ENCODE measurements at places on chromosomes 3 and 15.

- H3K4me1 ChIP-seq: no peaks in the 10 kb centered on the region
- no peaks in the 10 kb centered on the region for H3K36me3 ChIP-seq
- no peak overlapping the region for H3K4me3 ChIP-seq
- DNase-seq: no peak
These were observed 141.5 kb downstream of the GADL1 start for GRCh38 chr3:30752970-30753369.

GRCh38 chr3:184339001-184339400 is 1.6 kb downstream of the FAM131A start:
- no peak for DNase-seq
- H3K27ac ChIP-seq: peak overlapping the region; percentile 95
- H3K27me3 ChIP-seq: no peaks in the 10 kb centered on the region
- H3K4me1 ChIP-seq: peaks cover 20% of the 10 kb centered on the region
- H3K4me3 ChIP-seq: peak overlapping the region; percentile 12

DNA sequence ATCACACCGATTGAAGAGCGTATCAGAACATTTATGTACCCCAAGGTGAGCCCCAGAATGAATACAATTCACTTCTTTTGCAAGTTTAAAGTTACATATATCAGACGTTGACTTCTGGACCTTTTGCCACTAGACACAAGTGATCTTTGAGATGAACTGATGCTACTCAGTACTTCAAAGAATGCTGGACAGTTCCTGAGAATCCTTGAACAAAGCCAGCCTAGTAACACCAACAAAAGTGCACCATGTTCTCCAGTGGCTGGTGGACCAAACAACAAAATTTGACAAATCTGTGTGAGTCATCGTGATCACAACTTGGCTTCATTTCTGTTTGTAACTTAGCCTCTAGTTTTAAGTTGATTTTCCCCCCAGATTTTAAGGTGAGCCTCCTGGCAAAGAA is 355.7 kb downstream of the SOX2 start:
- no peak overlapping the region for H3K4me3 ChIP-seq
- no peaks in the 10 kb centered on the region for H3K4me1 ChIP-seq
- H3K27me3 ChIP-seq: no peaks in the 10 kb centered on the region
- H3K36me3 ChIP-seq: no peaks in the 10 kb centered on the region
- DNase-seq: no peak

- no peaks in the 10 kb centered on the region for H3K36me3 ChIP-seq
- H3K27me3 ChIP-seq: no peaks in the 10 kb centered on the region
- no peak for DNase-seq
- peaks cover 1% of the 10 kb centered on the region for H3K4me1 ChIP-seq
These were observed 3.7 kb upstream of the ZNF609 start for GRCh38 chr15:64456634-64457108.

DNA sequence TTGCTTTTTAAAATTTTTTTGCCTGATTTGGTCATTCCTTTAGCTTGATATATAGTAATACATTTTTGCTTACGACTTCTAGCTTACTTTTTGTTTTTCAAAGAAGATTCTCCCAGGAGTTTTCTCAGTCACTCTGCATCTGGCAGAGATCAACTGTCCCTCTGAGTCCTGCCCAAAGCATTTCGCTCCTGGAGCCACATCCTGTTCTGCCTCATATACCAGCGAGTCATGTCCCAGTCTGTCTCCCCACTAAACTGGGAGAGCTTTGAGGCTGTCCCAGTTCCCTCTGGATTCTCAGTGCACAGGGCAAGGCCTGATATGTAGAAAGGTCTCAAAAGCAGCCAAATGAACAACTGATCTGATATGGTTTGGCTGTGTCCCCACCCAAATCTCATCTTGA is 326.3 kb downstream of the ARRDC4 start:
- H3K4me1 ChIP-seq: no peaks in the 10 kb centered on the region
- no peaks in the 10 kb centered on the region for H3K27me3 ChIP-seq
- no peaks in the 10 kb centered on the region for H3K36me3 ChIP-seq
- H3K27ac ChIP-seq: no peak overlapping the region
- H3K4me3 ChIP-seq: no peak overlapping the region

DNA sequence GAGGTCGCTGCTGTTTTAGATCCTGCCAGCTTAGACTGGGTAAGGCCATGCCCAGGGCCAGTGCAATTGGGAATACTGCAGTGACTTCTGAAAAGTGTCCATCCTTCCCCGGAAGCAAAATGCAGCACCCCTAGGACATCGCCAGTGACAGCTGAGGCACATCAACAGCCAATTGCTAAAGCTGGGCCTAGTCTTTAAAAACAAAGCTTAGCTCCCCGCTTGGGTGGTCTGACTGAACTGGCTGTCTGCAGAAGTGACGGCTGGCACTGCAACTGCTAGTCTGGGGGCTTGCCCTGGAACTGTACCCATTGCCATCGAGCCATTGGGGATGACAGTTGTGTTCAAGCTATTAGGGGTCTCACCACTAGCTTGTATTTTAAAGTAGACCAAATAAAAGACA is 4.3 kb downstream of the LYSMD4 start:
- no peaks in the 10 kb centered on the region for H3K36me3 ChIP-seq
- H3K27ac ChIP-seq: no peak overlapping the region
- peaks cover 4% of the 10 kb centered on the region for H3K4me1 ChIP-seq
- no peak for DNase-seq

DNA sequence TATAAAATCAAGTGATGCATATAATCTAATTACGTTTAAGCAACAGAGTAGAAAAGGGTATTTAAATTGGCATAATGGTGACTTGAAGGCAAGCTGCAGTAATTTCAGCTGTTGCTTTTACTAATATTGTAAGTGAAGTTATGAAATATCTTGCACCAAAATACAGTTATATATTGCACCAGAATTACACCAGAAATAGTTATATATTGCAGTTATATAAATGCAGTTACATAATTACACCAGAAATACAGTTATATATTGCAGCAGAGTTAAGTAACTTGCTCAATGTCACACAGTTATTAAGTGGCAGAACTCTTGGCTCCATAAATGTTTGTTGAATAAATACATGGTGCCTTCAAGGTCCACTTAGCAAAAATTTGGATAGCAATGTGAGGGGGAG is 51.4 kb downstream of the PCOLCE2 start:
- no peak overlapping the region for H3K4me3 ChIP-seq
- H3K27me3 ChIP-seq: no peaks in the 10 kb centered on the region
- H3K27ac ChIP-seq: no peak overlapping the region
- H3K36me3 ChIP-seq: no peaks in the 10 kb centered on the region
- no peaks in the 10 kb centered on the region for H3K4me1 ChIP-seq

- no peak overlapping the region for H3K27ac ChIP-seq
- no peak for DNase-seq
- H3K36me3 ChIP-seq: no peaks in the 10 kb centered on the region
- H3K4me1 ChIP-seq: peaks cover 9% of the 10 kb centered on the region
- no peak overlapping the region for H3K4me3 ChIP-seq
These were observed 22.3 kb downstream of the OSBPL10 start for GRCh38 chr3:31958701-31959152.

GRCh38 chr15:80186597-80186996 is 33.8 kb downstream of the FAH start:
- no peak overlapping the region for H3K4me3 ChIP-seq
- H3K27me3 ChIP-seq: no peaks in the 10 kb centered on the region
- no peaks in the 10 kb centered on the region for H3K36me3 ChIP-seq
- no peak for DNase-seq
- H3K27ac ChIP-seq: no peak overlapping the region
- peaks cover 5% of the 10 kb centered on the region for H3K4me1 ChIP-seq

DNA sequence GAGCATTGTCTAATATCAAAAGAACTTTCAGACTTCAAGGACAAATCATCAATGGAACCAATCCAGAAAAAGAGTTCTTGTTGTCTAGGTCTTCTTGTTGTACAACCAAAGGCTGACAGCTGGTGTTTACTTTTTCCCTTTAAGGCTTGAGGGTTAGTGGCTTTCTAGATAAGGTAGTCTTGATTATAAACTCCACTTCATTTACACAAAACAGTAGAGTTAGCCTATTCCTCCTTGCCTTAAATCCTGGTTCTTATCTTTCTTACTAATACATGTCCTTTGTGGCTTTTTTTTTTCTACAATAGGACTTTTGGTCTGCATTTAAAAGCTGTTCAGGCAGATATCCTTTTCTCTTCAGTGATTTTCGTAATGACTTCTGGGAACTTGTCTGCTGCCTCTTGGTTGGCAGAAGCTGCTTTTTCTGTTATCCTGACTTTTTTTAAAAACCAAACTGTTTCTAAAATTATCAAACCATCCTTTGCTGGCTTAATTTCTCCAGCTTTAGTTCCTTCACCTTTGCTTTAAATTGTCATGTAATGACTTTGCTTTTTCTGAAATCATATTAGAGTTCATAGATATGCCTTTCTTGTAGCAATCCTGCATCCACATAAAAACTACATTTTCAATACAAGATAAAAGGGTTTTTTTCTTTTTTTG is 44.8 kb downstream of the STRIT1 start:
- no peak overlapping the region for H3K27ac ChIP-seq
- H3K27me3 ChIP-seq: no peaks in the 10 kb centered on the region
- no peak for DNase-seq
- no peak overlapping the region for H3K4me3 ChIP-seq
- no peaks in the 10 kb centered on the region for H3K4me1 ChIP-seq
- H3K36me3 ChIP-seq: no peaks in the 10 kb centered on the region

GRCh38 chr3:41431386-41431785 is 232.1 kb downstream of the CTNNB1 start:
- H3K4me1 ChIP-seq: no peaks in the 10 kb centered on the region
- no peak overlapping the region for H3K4me3 ChIP-seq
- no peak overlapping the region for H3K27ac ChIP-seq
- no peaks in the 10 kb centered on the region for H3K27me3 ChIP-seq

DNA sequence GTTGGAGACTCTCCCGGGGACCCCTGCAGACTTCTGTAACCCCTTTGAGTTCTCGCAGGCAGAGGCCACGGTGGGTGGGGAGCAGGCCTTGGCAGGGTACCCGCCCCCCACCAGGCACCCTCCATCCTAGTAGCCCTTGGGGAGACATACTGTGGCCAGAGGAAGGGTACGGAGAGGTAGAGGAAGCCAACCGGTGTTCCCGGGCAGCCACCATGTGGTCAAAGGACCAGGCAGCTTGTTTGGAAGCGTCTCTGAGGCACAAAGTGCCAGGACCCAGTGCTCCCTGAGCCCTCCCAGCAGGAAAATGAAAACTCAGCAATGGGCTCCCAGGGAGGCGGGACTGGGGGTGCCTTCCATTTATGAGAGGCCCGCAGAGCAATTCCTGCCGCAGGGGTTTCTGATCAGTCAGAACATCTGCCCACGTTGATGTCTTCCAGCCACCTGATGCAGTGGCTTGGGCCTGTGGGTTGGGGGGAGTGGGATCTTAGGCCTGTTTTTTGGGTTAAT is 53.0 kb upstream of the CGNL1 start:
- no peaks in the 10 kb centered on the region for H3K36me3 ChIP-seq
- peaks cover 1% of the 10 kb centered on the region for H3K4me1 ChIP-seq
- DNase-seq: no peak

DNA sequence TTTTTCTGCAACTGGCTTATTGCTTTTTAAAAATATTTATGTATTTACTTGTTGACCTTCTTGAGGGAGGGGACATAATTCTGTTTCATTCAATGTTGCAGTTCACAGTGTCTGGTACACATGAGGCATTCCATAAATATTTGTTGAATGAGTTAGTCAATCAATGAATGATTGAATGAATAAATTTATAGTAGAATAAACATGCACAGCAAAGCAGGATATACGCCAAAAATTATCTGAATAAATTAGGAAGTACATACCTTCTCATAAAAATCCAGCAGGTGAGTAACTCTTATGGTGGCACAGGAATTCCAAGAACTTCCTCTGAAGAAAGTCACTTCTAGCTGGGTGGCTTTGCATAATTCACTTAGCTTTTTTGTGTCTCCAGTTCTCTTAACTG is 469.4 kb upstream of the ATP11B start:
- no peaks in the 10 kb centered on the region for H3K4me1 ChIP-seq
- H3K36me3 ChIP-seq: no peaks in the 10 kb centered on the region
- H3K27me3 ChIP-seq: no peaks in the 10 kb centered on the region
- no peak overlapping the region for H3K27ac ChIP-seq
- no peak for DNase-seq

- H3K27me3 ChIP-seq: no peaks in the 10 kb centered on the region
- DNase-seq: no peak
- H3K4me3 ChIP-seq: no peak overlapping the region
- H3K4me1 ChIP-seq: peaks cover 2% of the 10 kb centered on the region
- no peak overlapping the region for H3K27ac ChIP-seq
These were observed 3.4 kb upstream of the CEP152 start for GRCh38 chr15:48814286-48814685.

- H3K4me1 ChIP-seq: peaks cover 1% of the 10 kb centered on the region
- no peak overlapping the region for H3K27ac ChIP-seq
- DNase-seq: no peak
- H3K36me3 ChIP-seq: no peaks in the 10 kb centered on the region
- no peak overlapping the region for H3K4me3 ChIP-seq
- H3K27me3 ChIP-seq: no peaks in the 10 kb centered on the region
These were observed 109.9 kb downstream of the TBC1D5 start for GRCh38 chr3:17632401-17633100.

- H3K4me1 ChIP-seq: no peaks in the 10 kb centered on the region
- H3K27ac ChIP-seq: no peak overlapping the region
- H3K27me3 ChIP-seq: no peaks in the 10 kb centered on the region
- no peak for DNase-seq
- H3K36me3 ChIP-seq: no peaks in the 10 kb centered on the region
These were observed 14.1 kb upstream of the APOD start for GRCh38 chr3:195597848-195598247.

- no peak overlapping the region for H3K27ac ChIP-seq
- no peaks in the 10 kb centered on the region for H3K36me3 ChIP-seq
- H3K27me3 ChIP-seq: no peaks in the 10 kb centered on the region
- H3K4me1 ChIP-seq: peaks cover 11% of the 10 kb centered on the region
These were observed 30.9 kb downstream of the ARNT2 start for GRCh38 chr15:80434926-80435720.

DNA sequence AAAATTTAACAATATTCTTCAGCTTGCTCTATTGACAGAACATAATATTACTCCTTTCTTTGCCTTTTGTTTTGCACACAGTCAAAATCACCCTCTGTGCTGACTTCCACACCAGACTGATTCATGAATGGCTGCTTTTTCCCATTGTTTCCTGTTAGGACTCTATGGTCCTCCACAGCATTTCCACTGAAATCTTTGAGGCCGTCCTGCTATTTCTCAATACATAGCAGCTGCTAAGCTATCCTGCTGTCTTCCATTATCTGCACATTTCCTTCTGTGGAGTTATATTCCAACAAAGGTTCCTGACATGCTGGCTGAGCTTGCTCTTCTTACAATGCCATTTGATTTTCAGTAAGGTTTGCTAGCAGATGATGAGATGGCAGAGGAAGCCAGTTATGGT is 153.3 kb downstream of the EPHA3 start:
- no peak overlapping the region for H3K4me3 ChIP-seq
- no peaks in the 10 kb centered on the region for H3K4me1 ChIP-seq
- no peaks in the 10 kb centered on the region for H3K27me3 ChIP-seq
- no peaks in the 10 kb centered on the region for H3K36me3 ChIP-seq

- no peaks in the 10 kb centered on the region for H3K4me1 ChIP-seq
- H3K27me3 ChIP-seq: no peaks in the 10 kb centered on the region
- DNase-seq: no peak
- no peak overlapping the region for H3K4me3 ChIP-seq
These were observed 40.8 kb upstream of the KLF13 start for GRCh38 chr15:31285772-31286261.

DNA sequence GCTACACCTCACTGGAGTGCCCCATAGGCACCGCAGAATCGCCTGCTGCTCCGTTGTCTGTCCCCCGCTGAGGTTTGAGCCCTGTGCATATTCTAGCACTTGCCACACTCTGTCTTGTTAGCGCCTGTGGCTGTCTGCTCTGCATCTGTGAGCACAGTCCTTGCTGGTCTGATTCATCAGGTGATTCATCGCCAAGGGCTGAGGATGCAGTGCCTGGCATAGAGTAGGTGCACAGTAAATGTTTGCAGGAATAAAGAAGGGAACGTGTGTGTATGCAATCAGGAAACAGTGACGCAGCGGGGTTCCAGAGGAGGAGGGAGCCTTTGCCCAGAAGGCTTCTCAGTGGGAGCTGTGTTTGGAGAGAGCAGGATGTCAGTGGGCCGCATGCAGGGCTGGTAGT is 124.0 kb upstream of the PLXNA1 start:
- H3K36me3 ChIP-seq: no peaks in the 10 kb centered on the region
- H3K27me3 ChIP-seq: no peaks in the 10 kb centered on the region
- DNase-seq: no peak

Data from ovary (tissue), 10 donors.